M059J (cell line): ENCODE measurements at places on chromosomes 16 and 17. TPM values are rescaled to one million over a fixed set of nuclear protein-coding genes. Genes with fewer than 3 reads are reported as not detected.

ZBTB4 gene
- 13.9 and 26.7 TPM in 2 replicates for total RNA-seq

KCNJ18 gene
- total RNA-seq: not detected in 2 replicates

GRCh38 chr17:49821916-49822315 is 26.0 kb downstream of the TAC4 start:
- DNase-seq: no peak

- DNase-seq: peak; percentile 2
Observed at GRCh38 chr17:51948128-51948527, 210.4 kb downstream of the CA10 start.

- DNase-seq: peak; percentile 48
Observed at GRCh38 chr17:29177871-29178749, 2.1 kb downstream of the MYO18A start.

GRCh38 chr17:78210111-78210510 is 3.9 kb upstream of the BIRC5 start:
- no peak for DNase-seq

GRCh38 chr16:22843856-22844255 is 29.9 kb downstream of the HS3ST2 start:
- DNase-seq: no peak
